ENCODE measurements at places on chromosomes 11 and 22. TPM values are rescaled to one million over a fixed set of nuclear protein-coding genes. Genes with fewer than 3 reads are reported as not detected.
A peak's percentile ranks its signal among the peaks of the same experiment; 100 is the strongest.

GRCh38 chr11:132595246-132595645, 937.1 kb downstream of the OPCML start:
- H3K27ac ChIP-seq: no peak overlapping the region
- no peak overlapping the region for H3K4me3 ChIP-seq
- no peaks in the 10 kb centered on the region for H3K27me3 ChIP-seq
- H3K4me1 ChIP-seq: no peaks in the 10 kb centered on the region

- DNase-seq: no peak
- peak overlapping the region; percentile 80 for H3K27ac ChIP-seq
- H3K4me3 ChIP-seq: no peak overlapping the region
- H3K4me1 ChIP-seq: peaks cover 54% of the 10 kb centered on the region
Measured at GRCh38 chr11:130121445-130121978, 38.1 kb upstream of the ST14 start.

DNA sequence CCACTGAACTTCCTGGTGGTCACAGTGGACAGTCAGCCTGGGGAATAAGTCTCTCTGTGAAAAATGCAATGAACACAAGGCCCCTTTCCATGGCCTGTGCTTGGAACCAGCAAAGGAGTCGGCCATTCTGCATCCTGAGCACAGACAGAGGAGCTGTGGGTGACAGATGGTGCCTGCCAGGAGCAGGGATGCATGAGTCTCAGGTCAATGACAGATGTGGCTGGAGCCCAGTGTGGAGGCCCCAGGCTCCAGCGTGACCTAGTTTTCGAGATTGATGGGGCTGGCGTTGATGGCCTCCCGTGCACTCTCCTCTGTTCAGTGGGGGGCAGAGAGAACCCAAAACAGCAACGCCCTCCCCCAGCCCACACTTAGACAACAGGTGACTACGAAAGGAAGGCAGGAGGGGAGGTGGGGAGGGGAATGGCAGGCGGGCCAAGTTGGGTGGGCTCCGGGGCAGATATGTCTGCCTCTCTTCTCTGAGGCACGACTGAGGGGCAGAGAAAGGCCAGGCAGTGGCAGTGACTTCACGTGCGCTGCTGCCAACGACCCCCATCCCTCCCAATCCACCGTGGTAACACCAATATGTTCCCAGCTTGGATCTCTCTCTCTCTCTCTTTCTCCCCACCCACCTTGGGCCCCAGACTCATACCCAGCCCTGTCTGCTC, 34.4 kb upstream of the CD5 start:
- H3K27ac ChIP-seq: no peak overlapping the region
- DNase-seq: no peak
- H3K4me1 ChIP-seq: no peaks in the 10 kb centered on the region
- H3K4me3 ChIP-seq: no peak overlapping the region
- H3K36me3 ChIP-seq: no peaks in the 10 kb centered on the region
- no peaks in the 10 kb centered on the region for H3K27me3 ChIP-seq

DNA sequence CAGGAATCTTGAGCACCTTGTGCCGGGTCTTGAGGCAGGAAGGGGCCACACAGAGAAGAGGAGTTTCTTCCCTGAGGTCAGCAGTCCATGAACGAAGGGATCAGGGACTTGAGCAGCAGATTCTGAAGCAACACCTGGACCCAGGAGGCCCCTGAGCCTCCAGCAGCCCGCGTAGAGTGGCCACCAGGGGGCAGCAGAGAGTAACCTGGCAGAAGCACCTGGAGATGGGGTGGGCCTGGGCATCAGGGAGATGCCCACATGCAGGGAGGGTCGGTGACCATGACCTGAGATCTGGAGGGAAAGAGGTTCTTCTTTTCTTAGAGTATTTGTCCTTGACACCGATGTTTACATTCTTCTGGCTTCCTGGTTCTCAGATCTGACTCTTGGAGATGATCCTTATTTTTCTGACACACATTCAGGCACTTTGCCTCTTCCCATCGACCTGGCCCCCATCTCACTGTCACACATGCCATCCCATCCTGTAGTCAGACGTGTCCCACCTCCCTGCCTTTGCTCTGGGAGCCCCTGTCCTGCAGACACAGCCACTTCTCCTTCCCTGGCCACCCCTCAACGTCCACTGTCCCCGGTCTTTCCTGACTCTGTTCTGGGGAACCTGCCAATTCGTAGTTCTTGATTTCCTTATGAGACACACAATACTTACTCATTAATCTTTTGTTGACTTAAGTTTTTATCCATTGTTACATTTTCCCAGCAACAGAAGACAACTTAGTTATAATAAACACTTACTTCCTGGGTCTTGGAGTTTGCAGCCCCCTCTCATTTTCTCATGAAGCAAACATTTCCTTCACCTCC, 66.5 kb downstream of the GGTLC2 start:
- no peaks in the 10 kb centered on the region for H3K4me1 ChIP-seq
- no peaks in the 10 kb centered on the region for H3K36me3 ChIP-seq
- no peaks in the 10 kb centered on the region for H3K27me3 ChIP-seq
- H3K4me3 ChIP-seq: no peak overlapping the region
- peak; percentile 50 for DNase-seq

- H3K27me3 ChIP-seq: no peaks in the 10 kb centered on the region
- peak overlapping the region; percentile 80 for H3K27ac ChIP-seq
- no peak for DNase-seq
Measured at GRCh38 chr22:45159652-45160462, 3.9 kb upstream of the NUP50 start.

- H3K27ac ChIP-seq: no peak overlapping the region
- H3K36me3 ChIP-seq: no peaks in the 10 kb centered on the region
- no peaks in the 10 kb centered on the region for H3K4me1 ChIP-seq
Measured at GRCh38 chr11:106409671-106410070, 332.2 kb downstream of the AASDHPPT start.

The FAM180B gene
- total RNA-seq: not detected

GRCh38 chr22:48238966-48239365, 1476.5 kb downstream of the TBC1D22A start:
- no peak for DNase-seq
- H3K27me3 ChIP-seq: no peaks in the 10 kb centered on the region
- no peaks in the 10 kb centered on the region for H3K36me3 ChIP-seq
- no peak overlapping the region for H3K4me3 ChIP-seq
- H3K4me1 ChIP-seq: no peaks in the 10 kb centered on the region

GRCh38 chr22:23842599-23842998, 3.8 kb upstream of the DERL3 start:
- H3K4me3 ChIP-seq: no peak overlapping the region
- H3K27ac ChIP-seq: no peak overlapping the region
- no peak for DNase-seq
- no peaks in the 10 kb centered on the region for H3K36me3 ChIP-seq
- H3K27me3 ChIP-seq: no peaks in the 10 kb centered on the region

DNA sequence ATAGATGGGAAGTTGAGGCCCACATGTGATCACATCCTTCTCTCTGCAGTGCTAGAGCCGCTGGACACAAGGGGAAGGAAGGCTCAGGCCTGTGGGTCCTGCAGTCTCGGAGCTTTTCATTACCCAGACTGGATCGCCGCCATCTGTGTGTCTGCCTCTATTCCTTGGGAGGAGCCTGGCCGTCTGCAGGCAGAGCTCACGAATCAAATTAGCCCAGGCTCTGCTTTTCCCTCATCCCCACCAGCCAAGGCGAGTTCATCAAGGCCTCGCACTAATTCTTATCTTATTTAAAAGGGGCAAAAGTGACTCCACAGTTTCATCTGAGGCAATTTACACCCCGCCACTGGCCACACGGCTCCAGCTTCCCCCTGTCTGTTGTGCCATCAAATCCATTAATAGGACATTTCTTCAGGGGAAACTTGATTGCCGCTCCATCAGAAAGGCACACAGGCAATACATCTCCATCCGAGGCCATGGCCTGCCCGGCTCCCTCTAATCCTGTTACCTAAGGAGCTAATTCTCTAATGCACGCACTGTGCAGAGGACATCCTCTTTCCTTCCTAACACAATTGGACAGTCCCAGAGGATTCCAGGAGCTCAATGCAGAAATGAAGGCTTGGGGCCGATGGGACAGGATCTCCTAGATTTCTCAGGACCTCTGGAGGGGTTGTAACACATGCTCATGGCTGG, 3.3 kb upstream of the HTR3A start:
- H3K27me3 ChIP-seq: no peaks in the 10 kb centered on the region
- H3K4me3 ChIP-seq: no peak overlapping the region
- H3K36me3 ChIP-seq: no peaks in the 10 kb centered on the region
- H3K4me1 ChIP-seq: peaks cover 3% of the 10 kb centered on the region
- DNase-seq: no peak
- H3K27ac ChIP-seq: no peak overlapping the region

The SLC7A4 gene
- 1.5 TPM for total RNA-seq

- no peak overlapping the region for H3K4me3 ChIP-seq
- no peaks in the 10 kb centered on the region for H3K27me3 ChIP-seq
- H3K36me3 ChIP-seq: no peaks in the 10 kb centered on the region
- no peaks in the 10 kb centered on the region for H3K4me1 ChIP-seq
Measured at GRCh38 chr11:89612096-89612495, 98.0 kb upstream of the TRIM77 start.

GRCh38 chr11:20159466-20160381, 551 bp downstream of the DBX1 start:
- peak; percentile 69 for DNase-seq
- no peaks in the 10 kb centered on the region for H3K36me3 ChIP-seq
- H3K4me1 ChIP-seq: peaks cover 26% of the 10 kb centered on the region
- no peak overlapping the region for H3K27ac ChIP-seq
- no peak overlapping the region for H3K4me3 ChIP-seq

GRCh38 chr11:27545946-27546345, 39.4 kb upstream of the LIN7C start:
- H3K27me3 ChIP-seq: no peaks in the 10 kb centered on the region
- DNase-seq: no peak
- no peaks in the 10 kb centered on the region for H3K36me3 ChIP-seq
- H3K4me3 ChIP-seq: no peak overlapping the region
- no peaks in the 10 kb centered on the region for H3K4me1 ChIP-seq

DNA sequence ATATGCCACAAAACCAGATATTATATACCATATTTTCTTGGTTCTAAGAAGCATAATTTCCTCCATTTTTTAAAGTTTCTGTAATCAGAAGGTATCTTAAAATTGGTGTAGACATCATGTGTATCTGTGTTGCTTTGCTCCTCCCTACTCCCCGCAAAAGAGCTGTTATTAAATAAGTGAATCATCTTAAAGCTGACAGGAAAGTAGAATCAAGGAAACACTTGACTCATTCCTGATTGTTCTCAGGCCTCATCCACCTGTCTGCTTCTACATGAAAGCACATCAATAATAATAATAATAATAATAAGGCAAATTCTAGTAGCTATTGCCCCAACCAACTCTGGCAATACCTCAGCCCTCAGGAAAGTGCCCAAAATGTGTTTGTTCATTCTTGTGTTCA, 26.2 kb upstream of the GUCY1A2 start:
- no peak overlapping the region for H3K27ac ChIP-seq
- no peak overlapping the region for H3K4me3 ChIP-seq
- no peaks in the 10 kb centered on the region for H3K4me1 ChIP-seq

DNA sequence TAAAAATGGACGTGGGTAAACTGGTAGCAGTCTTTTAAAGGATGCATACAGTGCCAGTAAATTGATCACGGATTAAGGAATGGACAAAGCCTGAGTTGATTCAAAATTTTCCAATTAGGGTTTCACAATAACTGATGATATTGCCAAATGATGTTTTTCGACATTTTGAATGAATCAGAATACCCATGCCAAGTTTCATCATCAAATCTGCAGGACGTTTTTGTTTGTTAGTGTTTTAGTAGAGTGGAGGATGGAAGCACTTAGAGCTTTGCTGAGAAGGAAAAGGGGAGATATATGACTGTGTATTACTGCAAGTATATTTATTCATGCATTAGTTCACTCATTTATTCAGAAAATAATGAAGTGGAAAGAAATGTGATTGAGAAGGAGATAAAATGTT, 78.3 kb downstream of the SLC17A6 start:
- DNase-seq: no peak
- no peaks in the 10 kb centered on the region for H3K27me3 ChIP-seq
- no peaks in the 10 kb centered on the region for H3K4me1 ChIP-seq
- H3K27ac ChIP-seq: no peak overlapping the region

The PGA5 gene
- total RNA-seq: not detected

DNA sequence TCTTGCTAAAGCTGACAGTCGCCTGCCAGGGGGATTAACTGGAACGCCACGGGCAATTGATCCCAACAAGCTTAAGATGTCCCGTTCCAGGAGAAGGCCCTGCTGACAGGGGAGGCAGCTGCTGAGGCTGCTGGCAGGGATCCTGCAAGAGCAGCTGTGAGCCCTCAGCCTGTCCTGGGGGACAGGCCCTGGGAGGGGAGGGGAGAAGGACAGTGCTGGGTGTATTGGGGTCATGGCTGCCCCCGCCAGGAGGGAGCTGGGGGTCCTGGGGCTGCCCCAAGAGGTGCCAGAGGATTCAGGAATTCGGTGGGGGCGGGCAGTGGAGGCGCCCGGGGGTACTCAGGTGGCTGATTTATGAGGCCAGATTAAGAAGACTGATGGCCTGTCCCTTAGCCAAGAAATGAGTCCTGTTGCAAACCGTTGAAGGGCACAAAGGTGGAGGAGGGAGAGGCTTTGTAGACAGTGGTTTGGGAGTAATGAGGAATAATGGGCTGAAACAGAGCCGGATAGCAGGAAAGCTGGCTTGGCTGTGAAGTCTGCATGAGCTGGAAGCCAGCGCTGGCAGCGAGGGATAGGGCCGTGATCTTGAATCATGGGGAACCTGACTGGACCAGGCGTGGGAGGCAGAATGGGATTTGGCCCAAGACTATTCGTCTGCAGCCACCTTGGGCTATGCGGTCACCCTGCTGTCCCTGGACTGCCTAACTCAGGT, 133.5 kb downstream of the CACNA1I start:
- H3K4me1 ChIP-seq: no peaks in the 10 kb centered on the region
- no peak for DNase-seq
- no peak overlapping the region for H3K4me3 ChIP-seq
- no peaks in the 10 kb centered on the region for H3K36me3 ChIP-seq
- H3K27ac ChIP-seq: no peak overlapping the region

All from upper lobe of left lung (tissue), 6 donors.